Hematopoietic multipotent progenitor cell treated with erythropoietin and hydrocortisone succinate and interleukin-3 and kit ligand, for 15 days (in vitro differentiated cells): ENCODE measurements at places on chromosomes 5 and 9.
A peak's percentile ranks its signal among the peaks of the same experiment; 100 is the strongest.

GRCh38 chr5:72752909-72753308, 63.6 kb upstream of the TNPO1 start:
- DNase-seq: no peak

DNA sequence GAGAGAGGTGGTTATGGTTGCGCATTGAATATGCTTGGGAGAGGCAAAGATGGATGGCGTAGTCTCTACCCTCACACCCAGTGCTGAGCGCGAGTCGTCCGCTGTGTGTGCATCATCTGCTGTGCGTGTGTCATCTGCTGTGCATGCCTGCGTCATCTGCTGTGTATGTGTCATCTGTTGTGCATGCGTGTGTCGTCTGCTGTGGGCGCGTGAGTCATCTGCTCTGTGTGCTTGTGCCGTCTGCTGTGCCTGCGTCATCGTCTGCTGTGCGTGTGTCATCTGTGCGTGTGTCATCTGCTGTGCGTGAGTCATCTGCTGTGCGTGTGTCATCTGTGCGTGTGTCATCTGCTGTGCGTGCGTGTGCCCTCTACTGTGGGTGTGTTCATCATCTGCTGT, 68.0 kb upstream of the IRX4 start:
- DNase-seq: no peak

DNA sequence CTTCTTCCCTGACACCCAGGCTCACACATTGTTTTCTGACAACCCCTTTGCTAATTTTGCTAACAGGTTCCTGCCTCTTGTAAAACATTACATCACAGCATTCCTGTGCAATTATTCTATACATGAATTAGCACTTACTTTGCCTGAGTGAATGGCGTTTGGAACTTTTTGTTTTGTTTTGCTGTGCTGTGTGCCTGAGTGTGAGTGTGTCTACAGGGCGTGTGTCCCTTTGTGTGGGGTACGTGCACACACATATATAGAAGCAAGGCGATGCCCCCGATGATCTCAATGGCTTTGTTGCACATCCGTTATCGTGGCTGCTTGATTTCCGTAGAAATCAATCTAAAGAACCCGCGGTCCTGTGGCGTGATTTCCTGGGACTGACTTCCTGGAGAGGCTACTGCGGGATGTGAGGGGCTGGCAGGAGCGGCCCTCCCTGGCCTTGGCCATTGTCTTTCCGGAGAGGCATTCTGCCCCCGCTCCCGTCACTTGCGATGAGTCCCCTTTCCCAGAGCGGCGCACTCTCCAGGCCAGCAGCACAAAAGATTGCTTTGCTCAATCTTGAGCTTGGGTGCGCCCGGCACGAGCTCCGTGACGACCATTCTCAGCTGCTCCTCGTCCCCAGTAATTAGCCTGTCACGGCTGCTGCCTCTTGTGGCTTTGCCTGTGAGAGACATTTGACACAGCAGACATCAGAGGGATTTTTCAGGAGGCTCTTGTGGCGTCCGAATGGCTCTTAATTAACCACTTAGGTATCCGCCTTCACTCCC, 398.1 kb upstream of the IRX1 start:
- no peak for DNase-seq

DNA sequence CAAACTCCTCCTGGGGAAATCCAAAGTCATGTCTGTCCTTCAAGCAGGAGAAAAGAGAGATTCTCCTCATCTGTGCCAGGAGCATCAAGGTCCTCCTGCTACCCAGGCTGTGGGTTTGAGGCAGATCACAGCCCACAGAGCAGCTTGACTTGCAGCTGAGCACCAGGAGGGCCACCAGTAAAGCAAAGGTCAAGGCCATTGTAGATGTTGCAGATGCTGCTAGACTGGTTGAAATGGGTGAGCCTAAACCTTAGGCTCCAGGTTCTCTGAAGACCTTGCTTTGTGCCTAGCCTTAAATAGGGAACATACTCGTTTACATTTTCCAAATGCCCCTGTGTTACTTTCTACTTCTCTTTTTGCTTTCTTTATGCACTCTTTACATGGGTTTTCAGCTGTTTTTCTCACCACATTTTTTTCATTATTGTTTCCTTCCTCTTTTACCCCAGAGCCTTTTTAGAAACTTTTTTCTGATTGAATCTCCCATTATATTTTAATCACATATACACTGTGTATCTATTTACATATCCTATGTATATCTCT, at the start of gene IFNA2:
Gene IFNA2, minus strand, starts transcription at position 268 of the 540 bp plus-strand sequence. Its CDS starts 69 bp downstream, at position 199.
- DNase-seq: no peak

- no peak for DNase-seq
Measured at GRCh38 chr9:104988539-104988938, 60.6 kb upstream of the ABCA1 start.

DNA sequence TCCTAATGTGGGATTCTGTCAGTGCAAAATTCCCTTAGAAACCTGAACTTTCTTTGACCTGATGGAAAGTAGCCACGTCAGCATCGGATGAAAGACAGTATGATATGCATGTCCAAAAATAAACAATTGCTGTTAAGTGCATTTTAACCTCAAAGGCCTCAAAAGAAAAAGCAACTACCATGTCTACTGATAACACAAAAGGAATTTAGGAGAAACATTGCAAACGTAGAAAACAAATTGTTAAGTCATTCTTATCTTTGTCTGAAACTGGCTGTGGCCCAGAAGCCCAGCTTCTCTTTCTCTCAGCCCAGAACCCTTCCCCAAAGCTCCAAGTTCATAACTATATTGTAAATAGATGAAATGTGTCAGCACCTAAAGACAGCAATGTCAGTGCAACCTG, 11.1 kb upstream of the LHFPL2 start:
- no peak for DNase-seq

GRCh38 chr5:138702166-138703077, 50.8 kb upstream of the CTNNA1 start:
- no peak for DNase-seq

DNA sequence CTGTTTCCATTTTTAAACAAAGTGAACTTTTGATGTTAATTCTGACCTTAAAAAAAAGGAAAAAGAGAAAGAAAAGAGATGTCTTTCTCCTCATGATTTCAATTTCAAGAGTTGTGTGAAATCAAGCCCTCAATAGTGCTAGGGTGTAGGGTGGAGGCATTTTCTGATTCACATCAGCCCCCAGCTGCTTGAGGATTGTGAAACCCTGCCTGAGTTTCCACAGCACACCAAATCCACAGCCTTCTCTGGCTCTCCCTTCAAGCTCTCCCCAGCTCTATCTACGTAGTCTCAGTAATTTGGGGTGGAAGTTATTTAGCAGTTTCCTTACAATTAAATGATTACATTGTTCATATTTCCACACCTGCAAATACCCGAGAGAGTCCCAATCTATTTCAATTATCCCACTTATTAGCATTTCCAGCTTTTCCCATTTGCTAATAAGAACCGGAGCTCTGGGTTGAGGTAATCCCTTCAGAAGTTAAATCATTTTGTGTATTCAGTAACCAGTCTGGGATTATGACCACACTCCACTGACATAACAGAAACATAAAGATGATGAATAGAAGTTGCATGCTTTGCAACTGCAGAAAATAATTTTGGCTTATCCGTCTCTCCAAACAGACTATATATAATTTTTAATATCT, 54.9 kb downstream of the MTX3 start:
- DNase-seq: no peak

- no peak for DNase-seq
Measured at GRCh38 chr5:132907161-132907560, 33.7 kb downstream of the LEAP2 start.

DNA sequence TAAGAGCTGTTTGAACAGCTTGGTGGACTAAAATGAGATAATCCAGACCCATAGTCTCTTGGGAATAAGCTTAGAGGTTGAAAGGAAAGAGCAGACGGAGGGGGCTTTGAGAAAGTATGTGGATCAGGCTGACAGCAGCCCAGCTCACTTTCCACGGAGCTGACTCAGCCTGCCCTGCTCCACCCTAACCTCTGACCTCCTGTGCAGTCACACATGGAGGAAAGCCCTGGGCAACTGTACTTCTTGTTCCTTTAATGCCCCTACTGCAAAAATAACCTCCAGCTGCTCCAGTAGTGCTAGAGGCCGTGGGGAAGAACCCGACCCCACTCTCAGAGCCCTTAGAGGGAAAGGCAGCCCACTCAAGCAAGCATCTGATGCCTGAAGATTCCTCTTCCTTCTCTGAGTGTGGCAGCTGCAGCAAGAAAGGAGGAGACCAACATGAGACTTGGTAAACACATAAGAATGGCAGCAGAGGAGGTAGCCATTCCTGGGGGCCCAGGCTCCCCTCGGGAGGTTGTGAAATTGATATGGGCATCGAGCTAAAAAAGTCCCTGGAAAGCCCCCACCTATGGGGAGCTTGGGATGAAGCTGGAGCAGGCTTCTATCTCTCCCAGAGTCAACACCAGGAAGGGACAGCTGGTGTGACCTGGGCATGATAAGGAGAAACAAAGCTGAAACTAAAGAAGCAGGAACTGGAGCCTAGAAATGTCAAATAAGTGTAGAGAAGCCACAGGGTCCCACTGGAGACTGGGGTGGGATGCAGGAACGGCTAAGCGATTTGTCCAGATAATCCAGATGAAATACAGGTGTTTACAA, 204.3 kb downstream of the PIK3R1 start:
- DNase-seq: peak; percentile 78

DNA sequence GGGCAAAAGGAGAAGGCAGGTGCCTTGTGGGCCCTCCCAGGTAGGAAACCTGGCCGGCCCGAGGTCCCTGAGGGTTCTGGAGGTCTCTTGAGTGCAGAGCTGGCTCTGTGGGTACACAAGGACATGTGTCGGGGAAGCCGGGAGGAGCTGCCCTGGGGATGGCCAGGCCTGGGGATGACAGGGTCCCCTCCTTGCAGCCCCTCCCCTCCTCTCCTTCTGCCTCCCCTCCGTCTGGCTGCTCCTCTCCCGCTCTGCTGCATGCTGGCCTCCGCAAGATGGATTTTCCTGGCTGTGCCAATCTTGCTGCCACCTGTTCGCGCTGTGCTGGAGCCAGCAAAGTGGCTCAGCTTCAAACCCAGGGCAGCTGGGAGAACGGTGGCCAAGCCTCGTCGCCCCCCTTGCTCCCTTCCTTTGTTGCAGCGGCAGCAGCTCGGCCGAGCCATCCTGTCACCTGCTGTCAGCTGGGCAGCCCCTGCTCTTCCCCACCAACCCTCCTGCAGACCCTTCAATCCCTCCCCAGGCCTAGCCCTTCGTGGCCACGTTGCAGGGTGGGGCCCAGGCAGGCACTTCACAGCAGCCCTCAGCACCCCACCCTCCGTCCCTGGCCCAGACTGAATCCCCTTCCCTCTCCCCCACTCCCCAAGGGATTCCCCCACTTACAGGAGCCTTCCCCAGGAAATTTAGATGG, 17.6 kb upstream of the UNC5A start:
- no peak for DNase-seq

- no peak for DNase-seq
Measured at GRCh38 chr9:108634204-108634603, 221.6 kb downstream of the ACTL7B start.

- no peak for DNase-seq
Measured at GRCh38 chr9:125995706-125996105, 248.5 kb downstream of the PBX3 start.
